ENCODE measurements at places on chromosomes 2 and 18. TPM values are rescaled to one million over a fixed set of nuclear protein-coding genes. Genes with fewer than 3 reads are reported as not detected.

DNA sequence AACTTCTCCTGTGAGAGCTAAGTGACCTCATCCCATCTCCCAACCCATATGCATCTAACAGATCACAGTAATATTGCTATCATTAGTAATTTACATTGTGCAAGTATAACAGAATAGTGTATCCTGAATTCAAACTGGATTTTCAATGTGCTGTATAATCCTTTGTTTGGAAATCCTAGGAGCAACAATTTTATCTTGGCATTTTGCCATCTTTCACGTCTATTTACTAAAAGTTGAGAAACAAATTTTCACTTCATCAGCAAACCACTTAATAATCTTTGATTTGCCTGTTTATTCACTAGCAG lies 3.8 kb downstream of the HNRNPLL start:
- H3K36me3 ChIP-seq: peaks cover 45% of the 10 kb centered on the region
- no peak for DNase-seq
- H3K4me3 ChIP-seq: peak overlapping the region; percentile 92
- H3K4me1 ChIP-seq: peaks cover 38% of the 10 kb centered on the region
- peak overlapping the region; percentile 90 for H3K27ac ChIP-seq
- no peaks in the 10 kb centered on the region for H3K27me3 ChIP-seq

DNA sequence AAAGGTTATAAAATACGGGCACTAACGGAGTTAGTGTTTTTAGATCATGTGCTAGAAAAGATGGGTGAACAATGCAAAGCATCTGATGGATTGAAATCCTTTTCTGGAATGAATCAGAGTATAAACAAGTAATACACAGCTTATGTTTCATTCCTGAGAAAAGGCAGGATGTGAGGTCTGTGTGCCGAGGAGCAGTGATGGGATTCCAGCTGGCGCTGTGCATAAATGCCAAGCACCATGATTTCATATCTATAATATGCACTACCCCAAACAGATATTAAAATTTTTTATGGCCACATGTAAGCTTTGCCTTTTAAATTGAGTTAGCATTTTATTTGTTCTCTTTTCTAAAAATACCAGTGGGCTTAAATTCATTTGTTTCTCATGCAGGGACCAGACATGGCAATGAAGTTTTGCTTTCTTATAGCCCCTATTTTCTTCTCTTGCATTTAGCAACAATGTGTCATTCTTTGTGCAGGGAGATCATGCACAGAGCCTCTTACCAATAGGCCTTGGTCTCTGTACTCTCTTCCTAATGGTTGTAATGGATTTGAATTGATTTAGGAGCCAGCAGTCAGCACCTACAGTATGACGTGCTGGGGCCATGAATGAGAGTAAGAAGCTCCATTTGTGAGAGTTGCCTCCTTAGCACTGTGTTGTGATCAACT lies 323.9 kb downstream of the SLC8A1 start:
- DNase-seq: no peak
- H3K27me3 ChIP-seq: no peaks in the 10 kb centered on the region
- no peak overlapping the region for H3K4me3 ChIP-seq
- no peaks in the 10 kb centered on the region for H3K4me1 ChIP-seq
- H3K27ac ChIP-seq: no peak overlapping the region

GRCh38 chr2:160353813-160354212 lies 139.8 kb downstream of the RBMS1 start:
- DNase-seq: no peak
- peaks cover 21% of the 10 kb centered on the region for H3K36me3 ChIP-seq
- H3K4me1 ChIP-seq: peaks cover 61% of the 10 kb centered on the region
- H3K27ac ChIP-seq: no peak overlapping the region

- H3K4me3 ChIP-seq: peak overlapping the region; percentile 91
- no peak for DNase-seq
- H3K4me1 ChIP-seq: peaks cover 56% of the 10 kb centered on the region
These were observed 535 bp downstream of the ATG4B start for GRCh38 chr2:241637795-241638660.

- H3K27me3 ChIP-seq: peaks cover 1% of the 10 kb centered on the region
- H3K4me1 ChIP-seq: no peaks in the 10 kb centered on the region
- no peak for DNase-seq
- no peak overlapping the region for H3K4me3 ChIP-seq
- H3K27ac ChIP-seq: no peak overlapping the region
These were observed 259.8 kb upstream of the APCDD1 start for GRCh38 chr18:10194592-10194991.

DNA sequence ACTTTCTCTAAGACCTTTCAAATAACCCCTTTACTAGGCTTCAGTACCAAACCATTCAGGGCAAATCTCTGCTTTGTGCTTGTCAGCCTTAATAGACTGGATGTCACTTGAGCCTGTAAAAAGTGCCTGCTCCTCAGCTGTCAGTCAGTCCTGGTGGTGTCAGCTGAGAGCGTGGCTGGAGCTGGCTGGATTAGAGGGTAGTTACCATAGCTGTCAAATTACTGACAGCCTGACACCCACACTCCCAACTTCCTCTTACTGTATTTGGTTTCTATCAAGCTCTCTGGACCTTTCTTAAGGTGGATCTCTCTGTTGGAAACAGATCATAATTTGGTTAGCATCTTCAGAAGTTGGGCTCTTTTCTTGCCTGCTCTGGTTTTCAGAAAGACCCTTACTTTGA lies 371.4 kb upstream of the ATP5MC3 start:
- H3K36me3 ChIP-seq: no peaks in the 10 kb centered on the region
- no peak overlapping the region for H3K4me3 ChIP-seq
- DNase-seq: no peak

GRCh38 chr2:33496726-33497125 lies 20.3 kb downstream of the RASGRP3 start:
- H3K4me3 ChIP-seq: no peak overlapping the region
- no peaks in the 10 kb centered on the region for H3K27me3 ChIP-seq
- peaks cover 34% of the 10 kb centered on the region for H3K4me1 ChIP-seq
- H3K36me3 ChIP-seq: no peaks in the 10 kb centered on the region
- no peak overlapping the region for H3K27ac ChIP-seq
- DNase-seq: no peak

- H3K4me3 ChIP-seq: no peak overlapping the region
- H3K4me1 ChIP-seq: no peaks in the 10 kb centered on the region
- no peak for DNase-seq
- H3K27ac ChIP-seq: no peak overlapping the region
- H3K36me3 ChIP-seq: no peaks in the 10 kb centered on the region
- H3K27me3 ChIP-seq: no peaks in the 10 kb centered on the region
These were observed 147.0 kb upstream of the KLHL14 start for GRCh38 chr18:32919799-32920198.

The SERPINB13 gene
- total RNA-seq: not detected
